ENCODE measurements at places on chromosomes 1 and 21. TPM values are rescaled to one million over a fixed set of nuclear protein-coding genes. Genes with fewer than 3 reads are reported as not detected.
A peak's percentile ranks its signal among the peaks of the same experiment; 100 is the strongest.

DNA sequence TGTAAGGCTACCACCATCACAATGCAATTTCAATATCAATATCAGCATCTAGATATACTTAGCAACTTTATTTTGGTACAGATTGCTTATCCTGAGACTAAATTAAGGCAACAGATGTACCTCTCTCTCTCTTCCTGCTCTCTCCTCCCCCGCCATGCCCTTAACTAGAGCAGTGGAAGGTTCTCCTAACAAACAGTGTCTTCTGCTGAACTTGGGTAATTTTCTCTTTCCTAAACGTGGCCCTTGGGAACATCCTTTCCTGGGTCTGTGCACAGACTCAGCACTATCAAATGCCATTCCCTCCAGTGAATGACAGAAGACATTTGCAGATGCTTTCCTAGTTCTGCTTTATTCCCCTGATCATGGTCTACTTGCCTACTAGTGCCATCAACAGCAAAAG is 85.6 kb upstream of the TTC39A start:
- DNase-seq: no peak

GRCh38 chr21:36477001-36477400 is 2.9 kb downstream of the CLDN14 start:
- no peak for DNase-seq

GRCh38 chr1:76303340-76303717 is 228.8 kb downstream of the ST6GALNAC3 start:
- no peak for DNase-seq

DNA sequence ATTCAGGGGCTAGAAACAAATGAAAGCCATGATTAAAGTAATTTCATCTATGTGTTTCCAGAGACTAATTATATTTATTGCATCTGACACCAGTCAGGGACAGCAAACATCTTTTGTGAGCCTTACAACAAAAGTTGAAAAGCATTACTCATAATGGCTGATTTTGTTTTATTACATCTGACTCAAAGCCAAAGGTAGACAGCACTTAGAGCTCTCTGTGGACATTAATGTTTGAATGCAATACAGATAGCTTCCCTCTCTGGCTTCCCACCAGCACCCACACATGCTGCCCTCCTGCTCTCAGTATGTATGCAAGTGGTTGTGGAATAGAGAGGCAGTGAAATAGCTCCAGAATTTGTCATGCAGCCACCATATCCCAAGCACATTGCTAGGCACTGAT is 198.7 kb downstream of the SETD4 start:
- no peak for DNase-seq

- DNase-seq: peak; percentile 95
These were observed 40.1 kb downstream of the ELK4 start for GRCh38 chr1:205591522-205592351.

DNA sequence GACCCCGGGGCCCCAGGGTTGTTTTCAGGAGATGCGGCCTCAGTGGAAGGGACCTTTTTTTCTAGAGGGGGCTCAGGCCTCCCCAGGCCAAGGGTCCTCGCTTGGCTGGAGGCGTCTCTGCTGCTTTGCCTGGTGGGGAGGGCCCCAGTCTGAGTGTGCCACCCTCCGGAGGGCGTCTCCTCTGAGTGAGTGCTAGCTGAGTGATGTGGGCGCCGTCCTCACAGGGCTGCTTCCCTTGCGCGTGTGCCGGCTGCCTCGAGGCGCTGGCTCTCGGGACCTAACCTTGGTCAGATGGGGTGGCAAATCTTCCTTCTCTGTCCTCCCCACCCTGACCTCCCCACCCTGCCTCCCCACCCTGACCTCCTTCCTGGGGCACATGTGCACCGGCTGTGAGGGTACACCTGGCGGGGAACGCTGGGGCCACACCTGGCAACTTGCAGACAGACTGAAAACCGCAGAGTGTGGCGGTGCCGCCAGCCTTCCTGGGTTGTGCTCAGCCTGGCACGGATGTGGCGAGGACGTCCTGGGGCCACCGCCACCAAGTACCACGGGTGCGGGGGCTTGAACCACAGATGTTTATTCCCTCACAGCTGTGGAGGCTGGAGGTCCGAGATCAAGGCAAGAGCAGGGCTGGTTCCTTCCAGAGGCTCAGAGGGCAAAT is 93.0 kb upstream of the TTC34 start:
- DNase-seq: no peak

DNA sequence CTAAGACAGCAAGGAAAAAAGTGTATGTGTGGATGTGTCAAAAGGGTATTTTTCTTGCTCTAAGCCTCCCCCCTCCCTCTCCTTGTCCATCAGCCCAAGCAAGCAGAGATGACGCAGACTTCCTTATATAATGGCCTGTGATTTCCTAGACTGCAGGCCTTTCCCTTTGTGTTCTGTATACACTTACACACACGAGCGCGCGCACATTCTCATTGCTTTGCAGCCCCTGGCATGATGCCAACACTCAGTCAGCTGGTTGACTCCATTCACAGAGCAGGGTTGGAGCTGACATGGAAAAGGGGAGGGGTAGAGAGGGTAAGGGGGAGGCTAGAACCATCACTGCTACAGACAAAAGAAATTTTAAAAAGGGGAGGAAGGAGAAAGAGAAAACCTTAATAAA is 41.8 kb downstream of the GATAD2B start:
- peak; percentile 87 for DNase-seq

DNA sequence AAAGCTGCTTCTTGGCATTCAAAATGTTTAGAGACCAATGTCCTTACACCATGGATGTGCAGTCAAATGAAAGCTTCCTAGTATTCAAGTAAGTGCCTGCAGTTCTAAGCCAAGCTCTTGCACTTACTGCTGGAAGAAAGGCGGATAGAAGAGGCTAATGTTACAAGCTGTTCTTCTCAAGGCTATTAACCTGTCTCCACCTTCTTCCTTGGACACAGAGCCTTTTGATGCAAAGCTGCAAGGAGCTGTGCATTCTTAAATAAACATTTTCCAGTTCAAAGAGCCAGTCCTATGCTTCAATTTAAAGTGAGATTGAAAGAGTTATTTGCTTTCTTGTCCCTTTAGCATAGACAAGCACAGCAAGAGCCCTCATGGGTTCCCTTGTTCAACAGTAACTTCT is 167.9 kb upstream of the RUNX1 start:
- DNase-seq: no peak

The GBP1 gene
- 25.5 TPM for total RNA-seq

The ITLN1 gene
- total RNA-seq: 221 TPM

The TTLL10 gene
- 0.32 TPM for total RNA-seq

The RHOU gene
- 30.7 TPM for total RNA-seq

The CNIH3 gene
- total RNA-seq: 2.5 TPM

Data from mucosa of descending colon (tissue), 3 donors.